Fibroblast of pulmonary artery (primary cell): ENCODE measurements at places on chromosomes 3 and 15.

- no peak for DNase-seq
Measured at GRCh38 chr3:140832883-140833282, 108.8 kb upstream of the SLC25A36 start.

DNA sequence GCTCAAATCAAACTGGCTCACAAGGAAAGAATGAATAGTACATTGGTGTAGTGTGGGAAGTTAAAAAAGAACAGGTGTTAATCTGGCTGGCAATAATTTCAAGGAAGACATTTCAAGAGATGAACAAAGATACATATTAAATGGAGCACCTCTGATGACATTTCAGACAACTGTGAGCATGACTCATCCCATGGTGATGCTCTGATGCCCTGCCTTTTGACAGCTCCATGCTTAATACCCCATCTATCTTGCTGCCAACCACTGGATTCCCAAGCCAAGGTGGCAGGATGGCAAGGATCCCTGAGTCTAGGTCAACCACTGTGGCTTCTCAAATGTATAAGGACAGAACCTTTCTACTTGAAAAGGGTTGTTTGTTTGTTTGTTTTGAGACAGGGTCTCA, 29.3 kb downstream of the LRRC2 start:
- DNase-seq, result no peak

DNA sequence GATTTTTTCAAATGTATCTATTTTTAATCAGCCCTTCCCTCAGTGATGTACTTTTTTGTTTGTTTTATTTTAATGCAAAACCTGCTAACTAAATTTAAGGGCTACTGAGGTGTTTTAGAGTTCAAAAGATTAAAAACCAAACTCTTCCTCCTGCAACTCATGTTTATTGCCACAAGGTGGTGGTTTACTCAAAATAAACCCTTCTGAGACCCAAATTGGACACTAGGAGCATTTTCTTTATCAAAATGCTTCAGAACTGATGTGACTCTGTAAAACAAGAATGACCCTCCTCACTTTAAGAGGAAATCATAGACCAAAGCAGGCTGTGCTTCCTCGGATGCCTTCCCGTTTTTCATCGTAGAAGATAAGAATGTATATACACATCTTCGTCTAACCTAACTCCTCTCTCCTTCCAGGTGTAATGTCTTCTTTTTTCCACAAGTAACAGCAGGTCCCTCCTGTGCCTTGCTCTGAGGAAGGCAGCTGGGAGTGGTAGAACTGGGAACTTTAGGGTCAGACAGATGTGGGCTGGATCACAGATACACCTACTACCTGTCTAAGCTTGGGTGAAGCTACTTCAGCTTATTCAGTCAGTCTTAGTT, 2.9 kb upstream of the NME9 start:
- peak; percentile 70 for DNase-seq

DNA sequence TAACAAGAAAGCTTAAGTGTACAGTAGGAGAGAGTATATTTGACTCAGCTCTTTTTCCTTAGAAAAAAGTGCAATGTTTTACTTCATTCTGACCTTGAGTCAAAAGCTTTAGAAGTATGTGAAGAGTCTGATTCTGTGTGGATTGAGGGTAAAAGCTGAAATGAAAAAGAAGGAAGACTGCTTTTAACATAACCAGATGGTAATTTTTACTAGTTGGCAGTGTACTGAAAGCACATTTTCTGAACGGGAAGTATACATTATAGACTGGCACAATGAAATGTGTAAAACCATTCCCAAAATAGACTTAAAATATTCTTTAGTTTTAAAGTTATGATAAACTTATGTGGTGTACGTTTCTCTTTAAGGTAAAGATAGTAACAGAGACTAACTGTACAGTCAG, 197.8 kb upstream of the ZNF717 start:
- no peak for DNase-seq

- no peak for DNase-seq
Measured at GRCh38 chr3:127141921-127142730, 50.8 kb upstream of the PRR23E start.
